ENCODE measurements at places on chromosomes 6 and 20.

DNA sequence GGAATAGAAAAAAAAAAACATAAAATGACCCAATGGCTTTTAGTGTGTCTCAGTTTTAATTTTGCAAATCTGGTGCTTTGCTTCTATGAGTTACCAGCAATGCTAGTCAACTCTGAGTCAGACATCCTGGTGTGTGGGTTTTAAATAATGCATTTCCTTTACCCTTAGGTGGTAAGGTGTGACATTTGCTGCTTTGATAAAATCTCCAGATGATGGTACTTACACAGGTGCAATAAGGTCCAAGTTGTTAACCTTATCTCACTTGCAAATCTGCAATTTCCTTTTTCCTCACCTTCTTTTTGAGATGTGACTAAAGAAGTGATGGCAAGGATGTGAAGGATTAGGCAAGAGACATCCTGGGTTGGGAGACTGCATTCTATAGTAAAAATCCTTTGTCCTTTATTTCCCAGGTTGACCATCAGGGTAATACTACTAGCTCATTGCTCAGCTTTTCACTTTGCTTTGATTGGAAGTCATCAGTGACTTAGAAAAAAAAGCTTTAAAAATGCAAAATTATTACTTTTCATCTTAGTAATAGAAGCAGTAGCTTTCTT, 818.5 kb upstream of the FLRT3 start:
- no peak for DNase-seq

DNA sequence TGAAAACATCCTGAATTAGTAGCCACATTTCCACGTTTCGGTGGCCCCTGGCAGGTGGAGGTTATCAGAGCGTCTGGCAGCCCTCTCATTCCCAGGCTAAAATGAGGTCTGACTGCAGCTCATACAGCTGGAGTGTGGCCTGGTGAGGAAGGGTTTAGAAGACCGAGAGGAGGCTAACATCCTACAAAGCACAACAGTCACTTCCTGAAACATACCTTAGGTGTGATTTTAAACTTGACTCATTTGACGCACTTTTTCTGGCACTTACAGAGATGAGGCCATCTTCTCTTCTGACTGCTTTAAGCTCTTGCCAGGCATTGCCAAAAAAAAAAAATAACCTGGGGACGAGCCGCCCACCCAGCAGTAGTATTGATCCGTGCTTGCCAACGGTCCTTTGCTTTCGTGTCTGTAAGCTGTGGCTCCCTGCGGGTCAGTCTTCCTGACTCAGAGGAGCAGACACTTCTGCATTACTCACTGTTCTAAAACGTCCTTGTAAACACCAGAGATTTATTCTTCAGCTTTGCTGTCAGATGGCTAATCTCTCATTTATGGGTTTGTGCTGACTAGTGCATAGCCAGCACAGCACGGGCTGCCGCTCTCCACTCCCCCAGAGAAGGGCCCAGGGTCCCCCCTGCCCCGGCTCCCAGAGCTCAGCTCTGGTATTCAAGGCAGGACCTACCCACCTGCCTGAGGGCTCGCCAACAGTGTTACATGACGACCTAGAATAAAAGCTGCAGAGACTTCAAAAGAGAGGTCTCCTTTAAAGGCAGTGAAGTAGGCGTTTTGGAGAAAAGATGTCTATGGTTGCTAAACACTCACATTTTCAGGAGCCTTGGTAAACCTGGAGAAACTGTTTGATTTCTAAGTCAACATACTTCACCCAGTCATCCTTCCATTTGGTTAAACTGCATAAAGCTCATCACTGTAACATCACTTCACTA, 78.5 kb upstream of the FRMD1 start:
- DNase-seq = no peak

- DNase-seq = no peak
Measured at GRCh38 chr6:47235421-47235820, 74.3 kb downstream of the TNFRSF21 start.

DNA sequence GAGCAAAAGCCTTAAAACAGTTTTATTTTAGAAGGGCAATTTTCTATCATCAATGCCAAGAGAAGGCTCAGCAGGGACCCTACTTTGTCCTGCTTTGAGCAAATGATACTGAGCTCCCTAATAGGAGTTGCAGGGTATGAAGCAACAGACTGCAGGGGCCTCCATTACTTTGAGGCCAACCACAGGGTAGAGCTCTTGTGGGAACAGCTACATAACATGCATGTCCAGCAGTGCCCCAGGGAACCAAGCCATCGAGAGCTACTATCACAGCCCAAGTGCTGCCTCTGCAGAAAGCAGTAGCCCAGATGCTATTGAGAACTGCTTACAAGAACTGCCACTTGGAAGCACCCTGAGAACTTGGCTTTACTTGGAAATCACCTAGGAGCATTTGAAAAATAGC, 222.1 kb downstream of the LAMA2 start:
- no peak for DNase-seq

GRCh38 chr20:50282592-50283241, 92.1 kb downstream of the CEBPB start:
- no peak for DNase-seq

GRCh38 chr20:22556565-22557056, 27.8 kb downstream of the FOXA2 start:
- DNase-seq = no peak

- no peak for DNase-seq
Measured at GRCh38 chr6:1941534-1941933, 303.9 kb downstream of the GMDS start.

- no peak for DNase-seq
Measured at GRCh38 chr6:119052987-119053386, 25.5 kb downstream of the FAM184A start.

- DNase-seq = no peak
Measured at GRCh38 chr6:68652117-68652536, 17.0 kb downstream of the ADGRB3 start.

GRCh38 chr20:36402708-36403107, 96.6 kb downstream of the DLGAP4 start:
- no peak for DNase-seq

DNA sequence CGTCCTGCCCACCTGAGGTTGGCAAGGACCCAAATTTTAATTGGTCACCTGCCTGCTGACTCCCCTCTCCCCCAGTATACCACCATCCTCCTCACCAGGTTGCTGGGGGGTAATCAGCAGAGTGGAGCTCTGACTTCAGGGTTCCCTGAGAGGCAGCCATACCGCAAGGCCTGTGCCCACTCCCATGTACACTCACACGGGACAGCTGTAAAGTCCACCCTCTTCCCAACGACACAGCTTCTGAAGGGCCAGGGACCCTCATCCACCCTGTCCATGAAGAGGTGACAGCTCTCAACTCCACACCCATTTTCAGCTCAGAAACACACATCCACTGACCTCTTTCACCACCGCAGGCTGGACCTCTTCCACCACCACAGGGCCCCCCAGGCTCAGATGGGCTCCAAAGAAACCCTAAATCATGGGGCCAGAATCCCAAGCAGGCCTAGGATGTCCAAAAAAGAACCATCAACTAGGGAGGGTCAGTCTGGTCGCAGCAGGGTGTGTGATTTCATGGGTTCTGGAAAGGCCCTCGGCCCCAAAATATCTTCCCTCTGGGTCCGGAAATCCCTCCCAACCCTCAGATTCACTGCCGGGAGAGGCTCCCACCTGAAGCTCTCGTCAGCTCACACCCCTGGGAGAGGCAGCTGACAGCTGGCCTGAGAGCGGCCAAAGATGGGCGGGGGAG, 30.0 kb downstream of the TFEB start:
- no peak for DNase-seq

DNA sequence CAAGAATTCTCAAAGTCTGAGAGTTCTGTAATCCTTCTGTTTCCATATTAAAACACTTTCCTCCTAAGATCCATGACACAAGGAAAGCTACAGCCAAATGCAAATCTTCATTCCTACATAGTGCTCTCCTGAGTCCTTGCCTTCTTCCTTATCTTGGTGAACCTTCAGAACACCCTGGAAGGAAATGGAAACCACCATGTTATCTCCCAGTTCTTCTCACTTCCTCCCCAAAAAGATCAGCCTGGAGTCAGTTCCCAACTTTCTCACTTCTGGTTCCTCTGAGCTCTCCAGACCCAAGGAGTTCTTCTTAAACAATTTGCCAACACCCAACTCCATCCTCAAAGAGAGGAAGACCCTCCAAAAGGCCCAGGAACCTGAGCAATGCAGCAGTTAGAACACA, 193.3 kb upstream of the CCN2 start:
- no peak for DNase-seq

- DNase-seq = no peak
Measured at GRCh38 chr6:93059911-93060310, 359.4 kb downstream of the EPHA7 start.

DNA sequence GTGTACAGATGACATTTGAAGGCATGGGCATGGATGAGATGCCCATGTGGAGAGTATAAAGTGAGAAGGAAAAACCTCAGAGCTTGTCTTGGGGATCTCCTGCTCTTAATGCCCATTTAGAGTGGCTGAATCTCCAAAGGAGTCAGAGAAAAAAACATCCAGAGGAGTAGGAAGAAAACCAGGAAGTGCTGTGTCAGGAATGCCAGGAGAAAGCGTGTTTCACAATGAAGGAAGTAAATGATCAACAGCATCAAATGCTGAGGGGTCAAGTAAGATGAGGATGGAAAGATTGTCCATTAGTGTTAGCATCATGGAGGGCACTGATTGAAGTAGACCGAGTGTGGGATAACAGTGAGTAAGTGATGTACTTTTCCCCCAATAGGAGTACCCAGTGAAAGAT, 56.1 kb downstream of the FIG4 start:
- DNase-seq = no peak

DNA sequence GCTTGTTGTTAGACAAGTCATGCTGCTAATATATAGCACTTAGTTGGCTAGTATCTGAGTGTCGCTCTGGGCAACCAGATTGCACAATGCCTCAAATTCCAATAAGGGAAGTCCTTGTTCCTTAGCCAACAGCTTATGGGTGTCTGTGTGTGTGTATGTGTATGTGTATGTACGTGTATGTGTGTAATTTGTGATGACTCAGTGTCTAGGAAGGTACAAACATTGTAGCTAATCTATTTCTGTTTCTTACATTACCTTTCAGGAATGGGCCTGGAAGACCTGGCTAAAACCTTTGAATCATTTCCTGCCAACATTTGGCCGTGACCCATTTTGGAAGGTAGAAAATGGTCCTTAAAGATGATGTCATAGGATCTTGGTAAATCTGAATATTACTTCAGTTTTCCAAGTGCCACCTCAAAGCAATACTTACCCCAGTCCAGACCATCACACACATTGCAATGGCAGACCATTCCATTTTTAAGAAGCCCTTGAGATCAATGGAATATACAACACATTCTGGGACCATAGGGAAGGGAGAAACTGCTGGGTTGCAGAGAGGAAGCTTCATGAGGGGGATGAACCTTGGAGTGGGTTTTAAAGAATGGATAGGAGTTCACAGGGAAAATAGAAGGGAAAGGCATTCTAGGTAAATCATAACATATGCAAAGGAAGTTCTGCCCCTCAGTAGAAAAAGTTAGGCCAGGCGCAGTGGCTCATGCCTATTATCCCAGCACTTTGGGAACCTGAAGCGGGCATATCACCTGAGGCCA, 25.1 kb downstream of the NEDD9 start:
- DNase-seq = no peak

GRCh38 chr6:49003348-49003747, 459.7 kb downstream of the MMUT start:
- no peak for DNase-seq

DNA sequence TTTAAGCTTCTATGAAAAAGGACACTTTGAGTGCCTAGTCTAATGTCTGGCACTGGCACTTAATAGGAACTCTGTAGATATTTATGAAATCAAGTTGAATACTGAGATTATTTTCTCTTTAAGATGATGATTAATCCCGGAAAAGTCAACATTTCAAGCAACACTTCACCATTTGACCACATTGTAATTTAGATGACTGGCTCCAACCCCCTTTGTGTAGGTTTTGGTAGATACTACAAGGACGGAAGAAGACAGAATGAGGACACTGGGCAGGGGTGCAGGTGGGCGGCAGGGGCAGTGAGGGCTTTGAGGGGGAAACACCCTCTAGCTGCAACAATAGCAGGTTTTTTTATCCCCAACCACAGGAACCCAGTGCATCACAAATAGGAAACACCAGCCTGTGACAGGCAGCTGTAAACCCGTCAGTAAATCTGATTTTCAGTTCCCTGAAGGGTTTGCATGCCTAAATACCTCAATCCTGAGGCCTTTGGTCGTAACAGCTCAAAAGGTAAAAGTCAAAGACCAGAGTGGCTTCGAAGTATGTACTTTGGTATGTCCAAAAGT, 4.6 kb downstream of the DTNBP1 start:
- no peak for DNase-seq
